Inflammatory macrophage treated with lipopolysaccharide for 1 hour (primary cell): ENCODE measurements at places on chromosomes 16 and 17.

GRCh38 chr16:22141767-22142166 is 20.5 kb upstream of the SDR42E2 start:
- DNase-seq: no peak

DNA sequence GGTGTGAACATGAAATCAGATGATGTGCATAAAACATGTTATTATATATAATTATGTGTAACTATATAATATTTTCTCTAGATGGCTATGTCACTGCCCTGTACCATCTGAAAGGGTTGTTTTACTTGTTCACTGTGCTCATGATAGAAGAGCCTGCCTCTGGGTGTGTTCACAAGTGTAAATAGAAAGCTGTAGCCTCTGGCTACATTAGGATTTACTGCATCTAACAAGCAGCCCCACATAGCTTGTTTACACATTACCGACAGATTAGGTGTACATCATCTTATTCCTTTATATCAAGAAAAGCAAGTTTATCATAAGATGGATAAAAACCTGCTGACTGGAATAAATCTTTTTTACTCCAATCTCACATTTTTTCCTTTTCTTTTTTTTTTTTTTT is 46.1 kb downstream of the CHD9 start:
- DNase-seq: no peak

DNA sequence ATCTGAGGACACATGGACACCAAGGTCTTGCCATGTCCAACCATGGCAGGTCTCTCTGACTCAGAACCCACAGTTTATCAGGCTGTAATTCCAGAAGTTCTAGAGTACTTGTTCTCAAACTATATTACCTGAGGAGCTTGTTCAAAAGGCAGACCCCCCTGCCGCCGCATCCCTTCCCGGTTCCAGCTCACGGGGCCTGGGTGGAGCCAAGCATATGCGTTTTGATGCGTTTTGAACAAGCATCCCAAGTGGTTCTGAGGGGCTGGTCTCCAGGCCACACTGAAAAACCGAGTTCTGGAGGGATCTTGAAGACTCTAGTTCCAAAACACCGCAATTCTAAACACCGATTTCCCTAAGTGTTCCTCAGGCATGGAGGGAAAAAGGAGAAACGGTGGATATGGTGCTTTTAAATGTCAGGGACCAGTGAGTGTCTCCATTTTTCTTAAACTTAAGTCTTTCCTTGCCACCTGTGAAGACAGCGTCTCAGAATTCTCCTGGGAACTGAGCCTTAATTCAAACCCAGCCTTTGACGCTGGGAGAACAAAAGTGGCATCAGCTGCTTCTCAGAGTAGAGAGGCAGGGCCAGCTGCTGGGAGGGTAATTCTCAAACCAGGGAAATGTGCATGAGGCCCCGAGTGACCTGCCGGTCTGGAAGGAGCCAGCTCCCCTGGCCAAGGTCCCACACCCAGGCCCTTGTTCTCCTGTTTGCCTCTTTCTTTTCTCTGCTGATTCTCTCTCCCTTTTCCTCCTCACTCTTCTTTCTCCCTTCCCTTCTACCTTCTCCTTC is 84.4 kb upstream of the PLCG2 start:
- no peak for DNase-seq

DNA sequence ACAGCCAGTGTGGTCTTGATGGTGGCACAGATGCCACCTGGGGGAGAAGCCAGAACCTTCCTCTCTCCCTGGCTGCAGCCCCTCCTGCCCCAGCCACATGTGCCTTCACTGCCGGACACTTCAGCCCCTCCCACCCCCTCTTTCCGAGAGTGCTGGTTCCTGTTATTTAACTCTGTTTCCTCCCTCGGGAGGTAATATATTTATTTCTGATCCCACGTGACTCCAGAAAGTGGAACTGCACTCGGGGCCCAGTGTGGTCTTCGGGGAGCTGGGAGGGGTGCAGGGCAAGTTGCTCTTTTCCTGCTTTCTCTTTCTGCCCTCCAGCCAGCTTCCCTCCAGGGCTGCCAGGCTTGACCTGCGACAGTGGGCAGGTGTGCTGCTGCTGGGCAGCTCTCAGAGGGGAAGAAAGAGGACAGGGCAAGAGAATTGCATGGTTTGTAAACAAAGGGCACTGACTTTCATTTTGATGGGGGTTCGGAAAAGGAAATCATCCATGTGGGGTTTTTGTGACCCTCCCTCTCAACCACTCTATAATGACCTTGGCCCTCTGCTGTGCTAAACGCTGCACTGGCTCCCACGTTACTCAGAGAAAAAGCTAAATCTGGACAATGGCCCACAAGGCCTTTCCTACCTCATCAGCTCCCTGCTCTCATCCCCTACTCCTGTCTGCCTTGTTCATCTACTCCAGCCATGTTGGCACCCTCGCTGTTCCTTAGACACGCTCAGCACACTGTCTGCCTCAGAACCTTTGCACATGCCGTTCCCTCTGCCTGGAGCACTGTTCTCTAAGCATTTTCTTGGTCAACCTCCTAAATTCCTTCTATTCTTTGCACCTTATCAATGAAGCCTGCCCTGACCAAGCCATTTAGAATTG is 8.2 kb upstream of the CIITA start:
- DNase-seq: peak; percentile 61

DNA sequence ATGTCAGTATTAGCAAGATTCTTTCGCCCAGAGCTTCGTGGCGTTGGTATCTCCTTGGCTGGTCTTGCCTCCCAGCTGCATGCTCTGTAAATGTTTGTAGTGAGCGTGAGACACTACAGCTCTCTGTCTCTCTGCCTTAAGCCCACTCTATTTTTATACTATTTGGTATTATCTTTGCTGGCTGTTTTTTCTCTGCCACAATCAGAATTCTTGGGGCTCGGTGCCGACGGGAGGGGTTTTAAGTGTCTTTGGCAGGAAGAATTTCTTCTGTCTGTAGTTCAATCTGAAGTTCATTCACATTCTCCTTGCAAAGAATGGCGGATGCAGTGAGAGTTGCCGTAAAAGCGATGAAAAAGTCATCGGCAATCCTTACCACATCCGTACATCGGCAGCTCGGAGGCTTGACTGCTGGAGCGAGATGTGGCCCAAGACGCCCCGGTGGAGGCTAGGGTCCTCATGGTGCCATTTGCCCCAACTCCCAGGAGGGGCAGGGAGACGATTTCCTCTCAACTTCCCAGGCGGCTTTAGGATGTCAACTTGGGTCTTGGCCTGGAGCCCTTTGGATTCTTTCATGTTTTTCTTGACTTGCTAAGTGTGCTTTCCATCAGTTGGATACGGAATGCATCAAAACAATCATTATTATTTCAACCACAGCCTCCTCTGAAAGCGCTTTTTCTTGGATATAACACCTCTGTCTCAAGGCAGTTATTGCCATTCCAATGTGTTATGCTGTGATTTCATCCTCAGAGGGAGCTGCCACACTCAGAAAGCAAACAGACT is 132.3 kb upstream of the SDK2 start:
- no peak for DNase-seq

DNA sequence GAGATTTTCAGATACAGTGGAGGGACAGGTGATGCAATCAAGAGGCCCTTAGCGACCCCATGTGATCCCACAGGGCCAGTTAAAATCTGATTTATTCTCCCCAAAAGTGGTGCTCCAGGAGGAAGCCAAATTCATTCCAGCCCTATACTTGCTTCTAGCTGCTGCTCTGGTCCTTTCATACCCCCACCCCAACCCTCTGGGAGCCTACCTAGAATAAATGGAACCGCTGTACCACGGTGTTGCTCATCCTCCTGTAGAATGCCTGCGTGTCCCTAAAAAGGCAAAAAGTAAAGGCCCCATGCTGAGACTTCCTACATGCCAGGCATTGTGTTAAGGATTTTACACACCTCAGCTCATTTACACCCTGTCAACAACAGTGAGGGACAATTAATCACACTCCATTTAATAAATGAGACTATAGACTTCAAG is 2.0 kb upstream of the RASL10B start:
- DNase-seq: no peak

DNA sequence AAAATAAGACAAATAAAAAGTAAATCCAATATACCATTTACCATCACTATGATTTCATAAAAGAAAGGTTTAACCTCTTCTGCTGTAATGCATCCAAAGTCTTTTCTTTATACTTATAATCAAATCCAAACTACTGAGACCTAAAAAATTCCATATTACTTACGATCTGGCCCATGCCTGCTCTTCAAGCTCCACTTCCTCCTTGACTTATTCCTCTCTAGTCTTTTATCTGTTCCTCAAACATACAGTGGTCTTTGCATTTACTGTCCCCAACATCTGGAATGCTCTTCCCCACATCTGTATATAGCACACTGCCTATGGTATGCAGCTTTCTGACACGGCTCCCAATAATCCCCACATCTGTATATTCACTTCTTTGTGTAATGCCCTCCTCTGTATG is 33.8 kb downstream of the PCTP start:
- no peak for DNase-seq

DNA sequence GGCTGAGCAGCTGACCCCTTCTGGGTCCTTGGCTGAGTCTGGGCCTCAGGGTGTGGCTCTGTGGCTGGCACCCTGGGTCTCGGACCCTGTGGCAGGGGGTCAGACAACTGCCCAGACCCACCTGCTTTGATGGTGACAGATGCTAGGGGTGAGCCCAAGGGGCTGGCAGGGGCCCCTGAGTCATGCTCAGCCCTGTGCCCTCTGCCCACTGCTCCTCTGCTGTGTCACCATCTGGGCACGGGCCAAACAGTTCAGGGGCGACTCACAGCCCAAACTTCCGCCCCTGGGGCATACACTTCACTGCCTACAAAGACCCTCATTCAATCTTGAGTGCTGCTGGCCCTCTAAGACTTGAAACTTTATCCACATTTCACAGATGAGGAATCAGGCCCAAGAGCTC is 5.7 kb downstream of the ADGRG1 start:
- DNase-seq: no peak

DNA sequence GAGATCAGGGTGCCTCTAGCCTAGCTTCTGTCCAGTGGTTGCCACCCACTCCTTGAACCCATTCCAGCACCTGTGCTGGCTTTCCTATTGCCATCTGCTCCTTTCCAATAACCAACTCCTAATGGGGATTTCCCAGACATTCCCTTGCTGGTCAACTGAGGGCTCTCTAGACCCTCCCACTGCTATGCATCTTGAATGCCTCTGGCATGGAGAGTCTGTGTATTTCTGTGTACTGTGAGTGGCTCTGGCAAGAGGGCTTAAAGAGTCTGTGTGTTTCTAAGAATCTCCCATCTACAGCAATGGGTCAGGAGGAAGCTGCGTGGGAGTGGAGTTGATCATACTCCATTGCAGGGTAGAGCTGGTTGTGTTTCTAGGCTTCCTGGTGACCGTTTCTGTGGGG is 11.0 kb upstream of the EPN3 start:
- DNase-seq: no peak

- peak; percentile 9 for DNase-seq
Measured at GRCh38 chr17:16652847-16653366, 743 bp downstream of the ZNF624 start.
